Activated naive CD4-positive, alpha-beta T cell treated with anti-CD3 and anti-CD28 coated beads for 36 hours (primary cell): ENCODE measurements at places on chromosomes 11 and 22.

DNA sequence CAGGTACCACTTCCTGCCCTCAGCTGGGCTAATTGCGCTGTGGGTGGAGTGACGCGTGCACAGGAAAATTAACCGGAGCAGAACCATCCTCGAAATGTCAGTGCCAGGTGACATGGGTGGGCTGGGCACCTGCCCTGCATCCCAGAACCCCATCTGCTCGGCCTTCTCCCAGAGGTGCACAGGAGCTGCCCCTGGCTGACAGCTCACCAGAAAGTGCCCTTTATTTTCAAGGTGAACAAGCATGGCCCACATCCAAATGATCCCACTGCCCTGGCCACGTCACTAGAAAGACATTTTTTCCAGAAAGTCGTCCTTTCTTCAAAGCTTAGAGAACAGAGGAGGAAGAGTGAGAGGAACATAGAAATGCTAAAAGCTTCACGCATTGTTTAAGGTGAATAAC lies 4.1 kb upstream of the ELFN2 start:
- no peak for DNase-seq

DNA sequence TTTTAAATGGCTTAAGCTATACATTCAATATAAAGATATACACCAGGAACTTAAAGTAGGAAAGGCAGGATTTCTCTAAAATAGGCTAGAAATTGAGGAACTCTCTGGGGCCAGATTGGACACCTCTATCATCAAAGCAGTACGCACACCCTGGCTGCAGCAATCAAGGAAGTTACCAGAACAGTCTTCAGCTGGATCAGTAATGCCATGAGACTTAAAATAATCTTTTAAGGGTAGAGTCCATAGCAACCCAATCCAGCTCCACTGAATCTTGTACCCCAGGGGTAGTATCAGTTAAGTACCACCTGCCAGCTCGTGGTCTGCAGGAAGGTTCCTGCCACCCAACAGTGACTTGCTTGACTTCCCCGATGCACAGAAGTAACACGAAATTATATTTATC lies 3.0 kb downstream of the RDX start:
- DNase-seq: no peak

- no peak for DNase-seq
Measured at GRCh38 chr22:22743128-22743760, 98.8 kb downstream of the GGTLC2 start.

- DNase-seq: no peak
Measured at GRCh38 chr11:110199184-110199981, 97.0 kb downstream of the RDX start.

GRCh38 chr22:32509045-32509444 lies 34.4 kb downstream of the FBXO7 start:
- DNase-seq: no peak

DNA sequence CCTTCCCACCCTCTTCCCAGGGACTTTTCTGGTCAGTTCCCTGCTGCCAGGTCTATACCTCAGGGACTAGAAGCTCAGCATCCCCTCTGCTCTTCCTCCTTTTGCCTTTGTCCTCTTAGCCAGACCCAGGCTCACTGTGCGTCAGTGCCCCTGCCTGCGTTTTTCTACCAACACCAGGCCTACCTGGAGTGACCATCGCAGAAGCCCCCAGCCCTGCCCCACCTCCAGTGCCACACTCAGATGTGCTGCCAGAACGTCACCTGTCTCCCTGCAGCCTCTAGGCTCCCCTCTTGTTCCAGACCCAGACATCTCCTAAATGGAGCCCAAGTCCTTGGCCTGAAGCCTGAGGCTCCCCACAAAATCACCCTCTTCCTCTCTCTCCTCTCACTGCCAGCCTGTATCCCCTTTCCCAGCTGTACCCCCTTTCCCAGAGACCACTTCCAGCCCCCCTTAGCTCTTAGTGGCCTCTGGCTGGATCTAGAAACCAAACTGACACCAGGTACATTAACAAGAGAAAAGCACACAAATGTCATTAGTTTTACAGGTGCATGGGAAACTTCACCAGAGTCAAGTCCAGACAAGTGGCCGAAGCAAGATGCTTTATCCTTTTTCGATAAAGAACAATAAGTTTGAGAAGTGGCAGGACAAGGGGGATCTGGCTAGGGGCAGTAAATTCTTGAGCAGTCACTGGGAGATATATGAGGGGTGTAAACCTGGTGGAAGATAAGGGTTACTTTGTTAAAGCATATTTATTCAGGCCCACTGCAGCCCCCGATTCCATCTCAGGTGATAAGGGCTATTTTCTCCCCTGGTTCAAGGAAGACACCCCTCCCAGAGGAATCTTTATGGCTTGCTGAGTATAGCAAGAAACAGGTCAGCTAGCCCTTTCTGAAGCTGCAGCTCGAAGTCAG lies 61.5 kb downstream of the BCR start:
- no peak for DNase-seq

DNA sequence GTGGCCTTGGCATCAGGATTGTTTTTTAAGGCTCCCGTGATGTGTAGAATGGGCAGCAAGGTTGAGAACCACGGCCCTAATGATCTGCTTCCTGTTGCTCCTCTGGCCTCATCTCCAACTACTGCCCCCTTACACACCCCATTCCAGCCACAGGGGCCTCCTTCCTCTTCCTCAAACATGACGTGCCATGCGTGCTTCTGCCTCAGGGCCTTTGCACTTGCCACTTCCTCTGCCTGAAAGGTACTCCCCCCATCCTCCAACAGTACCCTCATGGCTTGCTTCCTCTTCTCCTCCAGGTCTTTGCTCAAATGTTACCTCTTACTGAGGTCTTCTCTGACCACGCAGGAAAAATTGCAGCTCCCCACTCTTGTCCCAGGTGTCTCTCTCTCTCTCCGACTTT lies 93.9 kb upstream of the CSNK2A3 start:
- no peak for DNase-seq

DNA sequence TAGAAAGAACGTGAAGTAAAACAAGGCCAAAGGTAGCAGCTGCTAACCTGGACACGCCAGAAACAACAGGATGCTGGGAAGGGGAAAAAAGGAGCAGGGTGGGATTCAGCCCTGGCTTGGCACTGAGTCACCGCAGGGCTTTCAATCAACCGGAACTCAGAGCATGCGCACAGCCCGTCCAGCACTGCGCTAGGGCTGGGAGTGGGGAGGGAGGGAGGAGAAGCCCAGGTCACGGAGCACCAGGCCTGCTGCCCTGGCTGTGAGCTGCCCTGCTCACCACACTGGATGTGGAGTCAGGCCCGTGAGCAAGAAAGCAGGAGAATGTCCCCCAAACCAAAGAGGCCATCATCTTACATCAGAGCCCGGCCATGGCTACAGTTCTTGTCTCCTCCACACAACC lies 51.5 kb downstream of the APOL1 start:
- no peak for DNase-seq

DNA sequence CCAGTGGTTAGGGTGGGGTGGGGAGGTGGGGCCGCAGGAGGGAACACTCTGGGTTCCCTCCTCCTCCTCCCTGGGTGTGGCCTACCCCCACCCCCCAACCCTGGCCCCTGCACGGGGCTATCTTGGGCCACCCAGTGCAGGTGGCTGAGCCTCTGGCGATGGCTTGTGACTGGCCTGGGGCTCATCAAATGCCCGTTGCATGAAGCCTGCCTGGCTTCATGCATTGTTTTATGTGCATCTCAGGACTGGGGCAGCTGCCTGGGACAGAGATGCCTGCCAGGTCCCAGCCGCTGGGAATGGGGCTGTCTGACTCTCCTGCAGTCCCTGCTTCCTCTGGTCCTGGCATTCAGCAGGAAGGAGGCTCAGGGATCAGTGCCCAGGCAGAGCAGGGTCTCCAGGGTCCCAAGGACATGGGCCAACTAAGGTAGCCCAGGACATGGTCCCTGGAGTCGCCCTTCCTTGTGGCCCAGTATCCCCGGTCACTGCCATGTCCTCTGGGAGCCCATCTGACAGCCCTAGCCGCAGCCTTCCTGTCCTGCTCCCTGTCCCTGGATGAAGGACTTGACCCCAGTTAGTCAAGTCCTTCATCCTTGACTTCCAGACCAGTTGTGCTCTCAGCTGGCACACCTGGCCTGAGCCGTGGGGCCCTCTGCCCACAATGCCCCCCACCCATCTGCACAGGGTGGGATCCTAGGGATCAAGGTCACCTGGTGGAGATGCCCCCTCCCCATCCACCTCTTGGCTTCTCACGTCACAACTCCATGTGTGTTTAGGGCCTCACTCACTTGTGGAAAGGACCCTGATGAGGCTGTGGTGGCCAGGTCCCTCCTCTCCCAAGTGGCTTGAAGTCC lies 112.1 kb upstream of the FGF3 start:
- no peak for DNase-seq

DNA sequence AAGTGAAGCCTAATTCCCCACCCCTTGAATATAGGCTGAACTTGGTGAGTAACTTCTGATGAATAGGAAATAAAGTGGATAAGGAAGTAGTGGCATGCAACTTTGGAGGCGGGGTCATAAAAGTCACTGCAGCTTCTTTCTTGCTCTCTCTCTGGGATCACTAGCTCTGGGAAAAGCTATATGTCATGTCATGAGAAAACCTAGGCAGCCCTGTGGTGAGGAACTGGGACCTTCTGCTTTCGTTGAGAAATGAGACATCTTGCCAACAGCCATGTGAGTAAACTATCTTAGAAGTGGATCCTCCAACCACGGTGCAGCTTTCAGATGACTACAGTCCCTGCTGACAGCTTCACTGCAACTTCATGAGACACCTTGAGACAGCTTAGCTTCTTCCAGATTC lies 15.7 kb downstream of the ZNF214 start:
- DNase-seq: no peak

GRCh38 chr11:28983780-28984179 lies 875.6 kb downstream of the METTL15 start:
- no peak for DNase-seq

DNA sequence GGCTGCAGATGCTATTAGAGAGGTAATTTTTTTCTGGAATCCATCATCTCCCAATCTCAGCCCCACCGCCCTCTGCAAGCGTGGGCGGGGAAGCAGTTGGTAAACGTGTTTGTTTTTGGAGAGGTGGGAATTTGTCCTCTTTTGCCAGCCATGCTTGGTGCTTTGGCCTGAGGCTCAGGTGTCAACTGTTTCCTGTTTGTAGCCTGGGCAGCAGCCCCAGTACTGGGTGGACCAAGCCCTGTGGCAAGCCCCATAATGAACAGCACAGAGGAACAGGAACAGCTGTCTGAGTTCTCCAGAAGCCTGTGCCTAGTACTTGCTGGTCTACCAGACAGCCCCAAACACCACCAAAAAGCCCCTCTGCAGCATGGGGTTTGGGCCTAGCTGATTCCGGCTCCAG lies 39.6 kb downstream of the POU2F3 start:
- no peak for DNase-seq

DNA sequence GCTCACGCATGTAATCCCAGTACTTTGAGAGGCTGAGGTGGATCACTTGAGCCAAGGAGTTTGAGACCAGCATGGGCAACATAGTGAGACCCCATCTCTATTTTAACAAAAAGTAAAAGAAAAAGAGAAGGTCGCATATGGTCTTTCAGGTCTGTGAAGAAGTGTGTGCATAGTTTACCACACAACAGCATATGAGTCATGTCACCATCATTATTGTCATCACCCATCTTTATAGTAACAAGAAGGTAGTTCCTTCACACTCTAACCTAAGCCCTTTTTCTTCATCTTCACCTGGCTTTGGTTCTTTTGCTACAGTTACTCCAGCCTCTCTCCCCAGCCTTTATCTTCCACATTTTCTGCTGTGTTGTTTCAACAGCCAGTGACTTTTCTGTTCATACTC lies 39.2 kb downstream of the PACS1 start:
- DNase-seq: no peak
